Epithelial cell of alveolus of lung (primary cell): ENCODE measurements at places on chromosomes 5 and 9. TPM values are rescaled to one million over a fixed set of nuclear protein-coding genes. Genes with fewer than 3 reads are reported as not detected.

CCNI2 gene
- under 0.01 TPM in 1 of 2 replicates, not detected in the other for total RNA-seq

C5 gene
- total RNA-seq = 0.80 and 1.3 TPM in 2 replicates

PCDHA9 gene
- under 0.01 TPM in 1 of 2 replicates, not detected in the other for total RNA-seq

FOXD4 gene
- total RNA-seq = 0.24 and 0.65 TPM in 2 replicates

SNCB gene
- not detected in 2 replicates for total RNA-seq

HTR4 gene
- total RNA-seq = not detected in 2 replicates

IL17B gene
- total RNA-seq = 0.80 and 1.2 TPM in 2 replicates

AGPAT2 gene
- total RNA-seq = 45.6 and 50.7 TPM in 2 replicates

OLFM1 gene
- 0.16 and 1.2 TPM in 2 replicates for total RNA-seq

IQGAP2 gene
- total RNA-seq = 0.26 and 1.4 TPM in 2 replicates

HACD4 gene
- 3.7 and 5.3 TPM in 2 replicates for total RNA-seq

TMEM267 gene
- 8.4 and 10.0 TPM in 2 replicates for total RNA-seq

CARD9 gene
- total RNA-seq = 1.2 and 4.7 TPM in 2 replicates

CTXN3 gene
- not detected in 2 replicates for total RNA-seq

PCDHGA1 gene
- total RNA-seq = 0.13 and 0.64 TPM in 2 replicates

FRMD3 gene
- 0.13 and 1.3 TPM in 2 replicates for total RNA-seq

CDH9 gene
- total RNA-seq = 0.13 TPM in 1 of 2 replicates, not detected in the other

ZNF618 gene
- total RNA-seq = 11.4 and 19.6 TPM in 2 replicates

MYMK gene
- 1.0 TPM in 1 of 2 replicates, not detected in the other for total RNA-seq

DBH gene
- not detected in 2 replicates for total RNA-seq

ACOT12 gene
- total RNA-seq = not detected in 2 replicates

NR6A1 gene
- 0.52 TPM in 1 of 2 replicates, not detected in the other for total RNA-seq
